ENCODE measurements at places on chromosomes 4 and X. TPM values are rescaled to one million over a fixed set of nuclear protein-coding genes. Genes with fewer than 3 reads are reported as not detected.

SLC6A8 gene
- 48.6 TPM for total RNA-seq

ITM2A gene
- total RNA-seq, result 89.3 TPM

PPP4R3C gene
- total RNA-seq, result not detected

ZFP92 gene
- 0.81 TPM for total RNA-seq

KCND1 gene
- total RNA-seq, result 0.81 TPM

SRPK3 gene
- total RNA-seq, result not detected

TRO gene
- 9.9 TPM for total RNA-seq

CXCL3 gene
- 7.0 TPM for total RNA-seq

TREX2 gene
- total RNA-seq, result 0.90 TPM

AREG gene
- 13.9 TPM for total RNA-seq

ARR3 gene
- not detected for total RNA-seq

CABS1 gene
- not detected for total RNA-seq

CACNA1F gene
- total RNA-seq, result not detected

MND1 gene
- 2.3 TPM for total RNA-seq

PCDH19 gene
- 0.16 TPM for total RNA-seq

SORBS2 gene
- 27.4 TPM for total RNA-seq

FAM9A gene
- not detected for total RNA-seq

CYBB gene
- 0.36 TPM for total RNA-seq

TEX13B gene
- total RNA-seq, result not detected

GABRG1 gene
- total RNA-seq, result not detected

SLC34A2 gene
- not detected for total RNA-seq

PCDH18 gene
- total RNA-seq, result 26.9 TPM

AR gene
- 1.6 TPM for total RNA-seq

TNMD gene
- not detected for total RNA-seq

WNK3 gene
- total RNA-seq, result 1.4 TPM

RS1 gene
- not detected for total RNA-seq

RTL3 gene
- not detected for total RNA-seq

HAND2 gene
- total RNA-seq, result 11.0 TPM

FMR1NB gene
- not detected for total RNA-seq

Measured in cardiac atrium fibroblast (primary cell).